ENCODE measurements at places on chromosomes 4 and X. TPM values are rescaled to one million over a fixed set of nuclear protein-coding genes. Genes with fewer than 3 reads are reported as not detected.
A peak's percentile ranks its signal among the peaks of the same experiment; 100 is the strongest.

Gene TMPRSS11D
- 1.3 TPM for total RNA-seq

DNA sequence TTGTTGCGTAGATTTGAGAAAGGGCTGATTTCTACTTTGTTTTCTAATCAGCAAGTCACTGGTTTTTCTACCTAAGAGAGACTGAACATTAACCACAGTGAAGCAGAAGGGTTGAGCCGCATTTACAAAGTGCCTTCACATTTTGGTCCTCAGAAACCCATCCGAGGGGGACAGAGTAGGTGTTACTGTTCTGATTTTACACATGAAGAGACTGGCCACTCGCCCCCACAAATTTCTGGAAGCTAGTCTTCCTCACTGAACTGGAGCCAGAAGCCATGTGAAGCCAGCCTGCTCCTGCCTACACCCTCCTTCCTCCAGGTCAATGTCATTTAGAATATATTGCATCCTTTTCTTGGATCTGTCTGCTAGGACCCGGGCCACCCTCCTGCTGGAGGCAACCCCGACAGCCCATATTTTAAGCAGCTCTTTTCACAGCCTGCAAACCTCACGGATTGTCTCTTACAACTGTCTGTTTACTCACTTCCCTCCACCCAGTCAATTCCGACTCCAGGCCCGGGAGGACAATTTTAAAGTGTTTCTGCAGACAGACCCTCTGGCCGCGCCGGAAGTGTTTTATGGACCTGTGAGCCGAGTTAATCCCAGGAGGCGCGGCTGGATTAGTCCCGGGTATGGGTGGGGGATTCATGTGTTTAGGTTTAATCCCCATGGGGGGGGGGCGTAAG is 73.2 kb upstream of the BCOR start:
- ATAC-seq: no peak

DNA sequence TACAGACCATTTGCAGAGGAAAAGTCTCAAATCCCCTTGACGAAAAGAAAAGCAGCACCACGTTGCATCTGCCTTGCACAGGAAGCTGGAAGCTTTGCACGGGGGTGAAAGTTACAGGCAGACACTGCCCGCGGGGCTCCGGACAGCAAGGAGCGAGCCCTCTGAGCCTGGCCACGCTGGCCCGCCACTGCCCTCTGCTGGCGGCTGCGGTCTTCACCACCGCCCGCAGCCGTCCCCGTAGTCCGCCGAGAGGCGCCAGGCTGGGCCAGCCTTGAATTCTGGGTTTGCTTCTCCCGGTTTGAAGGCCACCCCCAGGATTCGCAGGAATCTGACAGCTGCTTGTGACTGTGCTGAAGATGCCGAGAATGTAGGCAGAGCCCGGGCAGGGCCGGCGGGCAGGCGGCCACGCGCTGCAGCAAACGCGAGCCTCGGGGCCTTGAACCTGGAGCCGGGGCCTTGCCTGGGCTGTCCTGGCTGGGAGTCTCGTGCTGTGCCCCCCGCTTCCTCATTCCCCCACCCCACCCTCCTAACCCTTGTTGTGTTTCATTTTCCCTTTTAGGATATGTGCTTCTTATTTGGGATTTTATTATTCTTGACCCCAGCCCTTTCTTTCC is 49.2 kb downstream of the ENPP6 start:
- peak; percentile 97 for ATAC-seq

- ATAC-seq: no peak
These were observed 125.1 kb upstream of the FUNDC1 start for GRCh38 chrX:44667771-44668170.

- peak; percentile 83 for ATAC-seq
These were observed 131.9 kb downstream of the FHIP1A start for GRCh38 chr4:151540728-151541388.
